RWPE1 (cell line): ENCODE measurements at places on chromosomes 5 and 9.
A peak's percentile ranks its signal among the peaks of the same experiment; 100 is the strongest.

DNA sequence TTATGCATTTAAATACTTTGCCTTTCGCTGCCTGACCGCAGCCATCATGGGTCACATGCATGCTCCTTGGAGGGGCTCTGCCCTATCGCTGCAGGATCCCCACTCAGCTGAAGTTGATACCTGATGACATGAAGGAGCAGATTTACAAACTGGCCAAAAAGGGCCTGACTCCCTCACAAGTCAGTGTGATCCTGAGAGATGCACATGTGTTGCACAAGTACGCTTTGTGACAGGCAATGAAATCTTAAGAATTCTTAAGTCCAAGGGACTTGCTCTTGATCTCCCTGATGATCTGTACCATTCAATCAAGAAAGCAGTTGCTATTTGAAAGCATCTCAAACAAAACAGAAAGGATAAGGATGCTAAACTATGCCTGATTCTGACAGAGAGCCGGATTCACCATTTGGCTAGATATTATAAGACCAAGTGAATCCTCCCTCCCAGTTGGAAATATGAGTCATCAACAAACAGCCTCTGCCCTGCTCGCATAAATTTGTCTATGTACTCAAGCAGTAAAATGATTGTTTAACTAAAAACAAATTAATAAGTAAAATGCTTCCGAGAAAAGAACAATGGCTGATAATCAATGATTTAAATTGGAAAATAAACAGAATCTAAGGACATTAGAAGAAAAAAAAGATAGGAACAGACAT, 41.6 kb upstream of the PPP2CA start:
- no peak for DNase-seq

DNA sequence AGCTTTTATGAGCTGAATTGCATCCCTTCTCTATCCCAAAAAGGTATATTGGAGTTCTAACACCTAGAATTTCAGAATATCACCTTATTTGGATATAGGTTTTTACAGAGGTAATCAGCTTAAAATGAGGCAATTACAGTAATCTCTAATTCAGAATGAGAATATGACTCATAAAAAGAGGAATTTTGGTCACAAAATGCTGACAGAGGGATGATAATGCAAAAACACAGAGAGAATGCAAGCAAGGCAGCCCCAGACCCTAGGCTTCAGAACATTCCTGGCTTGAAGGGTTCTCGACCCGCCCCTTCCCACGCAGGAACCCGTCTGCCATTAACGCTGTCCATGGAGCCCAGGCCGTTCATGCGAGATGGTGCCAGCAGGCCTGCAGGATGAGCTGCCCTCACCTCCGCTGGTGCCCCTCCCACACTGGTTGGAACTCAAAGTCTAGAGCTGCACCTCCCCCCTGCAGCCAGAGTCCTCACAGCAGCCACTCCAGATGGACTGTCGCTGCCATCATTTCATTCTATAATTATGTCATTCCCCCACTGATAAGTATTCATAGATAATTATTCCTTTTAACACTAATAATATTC, 1173.4 kb upstream of the ACO1 start:
- no peak for DNase-seq

- DNase-seq, result no peak
Measured at GRCh38 chr5:83724001-83724400, 3.3 kb upstream of the HAPLN1 start.

- no peak for DNase-seq
Measured at GRCh38 chr9:115327436-115328122, 209.6 kb upstream of the TNC start.

DNA sequence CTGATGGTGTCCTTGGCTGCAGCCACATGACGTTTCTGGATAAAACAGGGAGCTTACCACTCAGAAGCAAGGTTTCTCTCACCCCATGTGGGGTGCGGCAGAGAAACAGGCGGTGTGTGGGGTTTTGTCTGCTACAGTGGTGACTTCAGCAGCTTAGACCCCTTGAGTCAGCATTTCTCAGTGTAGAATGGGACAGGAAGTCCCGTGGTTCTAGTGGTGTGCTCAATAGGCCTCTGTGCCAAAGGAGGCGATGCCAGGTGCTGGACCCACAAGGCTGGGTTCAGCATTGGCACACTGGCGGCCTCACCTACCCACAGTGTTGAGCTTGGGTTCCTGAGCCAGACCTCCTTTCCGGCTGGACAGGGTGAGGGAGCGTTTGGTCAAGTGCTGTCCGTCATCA, 125.2 kb upstream of the SMIM23 start:
- DNase-seq, result no peak

- DNase-seq, result peak; percentile 37
Measured at GRCh38 chr9:97985058-97985861, 2.1 kb downstream of the ANP32B start.

- no peak for DNase-seq
Measured at GRCh38 chr5:107121793-107122519, 548.8 kb downstream of the EFNA5 start.

DNA sequence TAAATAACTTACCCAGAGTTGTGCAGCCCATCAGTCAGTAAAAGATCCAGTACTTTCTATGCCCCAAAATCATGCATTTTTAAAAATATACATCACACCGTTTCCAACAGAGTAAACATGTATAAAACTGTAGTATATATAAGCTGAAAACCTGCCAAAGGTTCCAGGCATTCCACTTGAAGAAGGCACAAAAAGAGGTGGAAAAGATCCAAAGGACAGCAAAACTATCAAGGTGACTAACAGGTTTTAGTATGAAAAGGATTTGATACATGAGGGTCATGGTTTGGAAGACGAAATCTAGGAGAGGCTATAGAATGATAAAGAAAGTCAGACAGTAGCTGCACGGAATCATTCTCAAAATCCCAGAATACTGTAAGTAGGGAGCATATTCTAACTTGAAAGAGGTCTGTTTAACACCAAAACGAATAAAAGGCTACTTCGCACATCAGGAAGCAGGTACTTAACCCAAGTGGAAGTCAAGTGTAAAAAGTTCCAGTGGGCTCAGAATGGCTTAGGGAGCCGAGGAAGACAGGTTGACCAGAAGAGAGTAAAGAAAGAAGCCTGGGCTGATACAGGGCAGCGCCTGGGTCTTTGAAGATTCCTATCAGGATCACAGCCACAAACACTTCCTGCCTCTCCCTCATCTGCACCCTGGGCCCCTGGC, 207.2 kb downstream of the ADAMTS12 start:
- DNase-seq, result no peak

- no peak for DNase-seq
Measured at GRCh38 chr9:124363326-124364096, 51.7 kb downstream of the PSMB7 start.
